ENCODE measurements at places on chromosomes 2 and 18. TPM values are rescaled to one million over a fixed set of nuclear protein-coding genes. Genes with fewer than 3 reads are reported as not detected.

The CCDC85A gene
- polyA plus RNA-seq: 0.14 TPM

The DAPL1 gene
- polyA plus RNA-seq: not detected

The IL36B gene
- polyA plus RNA-seq: not detected

The PLCD4 gene
- polyA plus RNA-seq: 0.21 TPM

The AOX1 gene
- 8.3 TPM for polyA plus RNA-seq

The HJURP gene
- polyA plus RNA-seq: 49.3 TPM

The SPATA3 gene
- not detected for polyA plus RNA-seq

The ABCB11 gene
- not detected for polyA plus RNA-seq

The SFTPB gene
- polyA plus RNA-seq: not detected

The STARD6 gene
- not detected for polyA plus RNA-seq

The CNDP1 gene
- polyA plus RNA-seq: 0.09 TPM

The LDAH gene
- 11.3 TPM for polyA plus RNA-seq

The SPEG gene
- polyA plus RNA-seq: 37.1 TPM

The PLEKHH2 gene
- polyA plus RNA-seq: 2.2 TPM

The BABAM2 gene
- polyA plus RNA-seq: 12.1 TPM

The TUBA3E gene
- not detected for polyA plus RNA-seq

The DSG4 gene
- polyA plus RNA-seq: not detected

The FBXO36 gene
- 3.4 TPM for polyA plus RNA-seq

The ITPRIPL1 gene
- polyA plus RNA-seq: 11.7 TPM

The ERMN gene
- polyA plus RNA-seq: 0.11 TPM

The NBAS gene
- 19.6 TPM for polyA plus RNA-seq

The NIFK gene
- 24.4 TPM for polyA plus RNA-seq

The POTEF gene
- polyA plus RNA-seq: 0.36 TPM

The HOXD13 gene
- polyA plus RNA-seq: not detected

The MALL gene
- 7.9 TPM for polyA plus RNA-seq

The FAHD2A gene
- 28.6 TPM for polyA plus RNA-seq

The UGT1A10 gene
- polyA plus RNA-seq: not detected

The CD226 gene
- polyA plus RNA-seq: not detected

The MORN2 gene
- 7.2 TPM for polyA plus RNA-seq

The ANKRD12 gene
- polyA plus RNA-seq: 2.6 TPM

The PTGR3 gene
- polyA plus RNA-seq: 2.8 TPM

The FEV gene
- polyA plus RNA-seq: not detected

The FSIP2 gene
- polyA plus RNA-seq: 0.47 TPM

The CPLX4 gene
- not detected for polyA plus RNA-seq

The ACVR1C gene
- 0.21 TPM for polyA plus RNA-seq

The ESPNL gene
- polyA plus RNA-seq: 1.6 TPM

The SULT1C2 gene
- 2.8 TPM for polyA plus RNA-seq

The CIB4 gene
- polyA plus RNA-seq: not detected

The ZAP70 gene
- polyA plus RNA-seq: 0.15 TPM
